Stimulated activated CD4-positive, alpha-beta T cell treated with anti-CD3 and anti-CD28 coated beads, Interleukin-1b, Interleukin-23, amount 100 ng/mL, for 1 hour (primary cell): ENCODE measurements at places on chromosomes 2 and 18.
A peak's percentile ranks its signal among the peaks of the same experiment; 100 is the strongest.

DNA sequence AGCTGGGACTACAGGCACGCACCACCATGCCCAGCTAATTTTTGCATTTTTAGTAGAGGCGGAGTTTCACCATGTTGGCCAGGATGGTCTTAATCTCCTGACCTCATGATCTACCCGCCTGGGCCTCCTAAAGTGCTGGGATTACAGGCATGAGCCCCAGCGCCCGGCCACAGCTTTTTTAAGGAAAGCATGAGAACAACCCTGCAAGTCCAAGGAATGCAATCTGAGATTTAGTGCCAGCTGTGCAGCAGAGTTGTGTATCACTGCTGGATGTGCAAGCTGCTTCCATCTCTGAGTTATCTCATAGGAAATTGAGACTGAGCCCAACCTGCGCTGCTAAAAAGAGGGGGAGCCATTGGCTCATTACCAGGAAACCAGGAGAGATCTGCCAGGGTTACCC, 399.9 kb upstream of the CYRIA start:
- no peak for DNase-seq

DNA sequence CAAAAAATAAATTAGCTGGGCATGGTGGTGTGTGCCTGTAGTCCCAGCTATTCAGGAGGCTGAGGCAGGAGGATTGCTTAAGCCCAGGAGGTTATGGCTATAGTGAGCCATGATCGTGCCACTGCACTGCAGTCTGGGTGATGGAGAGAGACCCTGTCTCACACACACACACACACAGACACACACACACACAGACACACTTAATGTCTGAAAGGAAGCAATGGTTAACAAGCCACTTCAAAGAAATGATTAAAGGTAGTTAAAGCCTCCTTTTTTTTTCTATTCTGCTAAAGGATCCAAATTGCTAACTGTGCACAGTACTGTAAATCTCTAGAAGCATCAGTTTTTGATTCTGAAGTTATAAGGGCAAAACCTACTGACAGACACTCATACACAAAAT, 211.1 kb downstream of the TMEM163 start:
- no peak for DNase-seq

GRCh38 chr2:47073641-47074040, 81.5 kb downstream of the STPG4 start:
- DNase-seq, result no peak

DNA sequence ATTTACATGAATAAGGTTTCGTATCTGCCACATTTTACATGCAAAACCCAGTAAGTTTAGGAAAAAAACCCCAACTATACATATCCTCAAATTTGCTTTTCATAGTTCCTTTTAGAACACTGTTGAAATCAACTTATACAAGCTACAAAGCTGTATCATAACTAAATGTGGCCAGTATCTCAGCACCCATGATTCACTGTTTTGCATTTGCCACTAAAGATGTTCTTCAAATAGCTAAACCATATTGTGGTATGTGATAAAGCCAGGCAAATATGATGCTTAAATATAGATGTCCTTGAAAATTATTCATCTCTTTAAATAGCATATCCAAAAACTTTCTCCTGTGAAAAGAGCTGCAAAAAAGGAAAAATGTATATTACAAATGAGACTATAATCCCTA, 29.9 kb downstream of the ROCK2 start:
- DNase-seq, result no peak

DNA sequence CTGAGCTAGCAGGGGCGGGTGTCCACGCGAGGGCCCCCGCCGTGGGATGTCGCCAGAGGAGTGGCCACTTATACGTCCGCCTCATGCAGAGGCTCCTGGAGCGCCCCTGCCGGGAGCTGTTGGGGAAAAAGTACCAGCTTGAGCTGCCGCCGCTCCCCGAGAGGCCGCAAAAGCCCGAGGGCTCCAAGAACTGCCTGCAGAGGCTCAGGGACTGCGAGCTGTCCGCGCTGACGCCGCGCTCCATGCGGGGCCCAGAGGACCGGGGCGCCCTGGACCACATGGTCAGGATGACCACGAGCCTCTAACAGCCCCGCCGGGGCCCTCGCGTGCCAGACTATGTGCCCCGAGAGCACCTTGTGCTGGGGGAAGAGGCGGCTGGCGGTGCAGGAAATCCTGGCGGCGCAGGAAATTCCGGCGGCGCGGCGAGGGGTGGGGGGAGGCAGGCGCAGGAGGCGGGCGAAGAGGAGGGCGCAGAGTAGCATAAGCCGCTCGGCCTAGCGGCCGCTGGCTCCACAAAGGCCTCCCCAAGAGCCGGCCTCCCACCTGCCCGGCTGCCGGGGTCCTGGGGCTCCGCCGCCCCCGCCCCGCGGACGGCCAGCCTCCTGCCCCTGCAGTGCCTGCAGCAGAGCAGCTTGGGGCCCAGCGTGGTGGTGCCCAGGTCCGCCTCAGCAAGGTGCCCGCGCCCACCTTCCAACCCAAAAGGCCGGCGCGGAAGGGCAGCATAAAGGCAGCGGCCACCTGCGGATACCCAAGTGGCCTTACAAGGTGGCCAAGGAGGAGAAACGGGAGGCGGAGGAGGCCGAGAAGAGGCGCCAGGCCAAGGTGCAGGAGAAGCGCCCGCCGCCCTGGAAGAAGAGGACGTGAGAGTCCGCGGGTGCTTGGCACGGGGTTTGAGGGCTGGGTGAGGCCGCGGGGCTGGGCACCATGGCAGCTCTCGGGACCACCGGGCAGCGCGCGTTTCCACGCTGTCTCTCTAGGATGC, 42.1 kb upstream of the TRIM43B start:
- peak; percentile 49 for DNase-seq

GRCh38 chr2:2524348-2524941, 193.4 kb upstream of the MYT1L start:
- no peak for DNase-seq
